Effector memory CD8-positive, alpha-beta T cell (primary cell): ENCODE measurements at places on chromosomes 1 and 21.

DNA sequence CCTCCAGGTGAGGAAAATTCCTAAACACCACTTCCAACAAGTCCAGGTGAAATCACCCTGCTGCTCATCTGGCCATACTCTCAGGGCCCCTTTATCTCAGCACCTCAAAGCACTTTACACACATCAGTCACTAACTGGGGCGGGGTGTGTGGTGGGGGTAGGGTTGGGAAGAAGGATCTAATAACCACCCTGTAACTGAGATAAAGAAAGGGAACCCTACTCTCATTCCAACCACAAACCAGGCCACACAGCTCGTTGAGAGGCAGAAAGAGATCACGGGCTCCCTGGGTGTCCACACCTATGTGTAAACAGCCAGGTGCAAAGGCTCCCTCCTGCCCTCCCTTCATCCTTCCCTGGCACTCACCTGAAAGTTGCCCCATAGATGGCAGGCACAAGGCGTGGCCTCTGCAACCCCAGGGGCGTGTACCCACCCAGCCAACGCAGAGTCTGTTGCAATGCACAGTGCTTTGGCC lies 20.4 kb downstream of the GPR161 start:
- no peak for DNase-seq

DNA sequence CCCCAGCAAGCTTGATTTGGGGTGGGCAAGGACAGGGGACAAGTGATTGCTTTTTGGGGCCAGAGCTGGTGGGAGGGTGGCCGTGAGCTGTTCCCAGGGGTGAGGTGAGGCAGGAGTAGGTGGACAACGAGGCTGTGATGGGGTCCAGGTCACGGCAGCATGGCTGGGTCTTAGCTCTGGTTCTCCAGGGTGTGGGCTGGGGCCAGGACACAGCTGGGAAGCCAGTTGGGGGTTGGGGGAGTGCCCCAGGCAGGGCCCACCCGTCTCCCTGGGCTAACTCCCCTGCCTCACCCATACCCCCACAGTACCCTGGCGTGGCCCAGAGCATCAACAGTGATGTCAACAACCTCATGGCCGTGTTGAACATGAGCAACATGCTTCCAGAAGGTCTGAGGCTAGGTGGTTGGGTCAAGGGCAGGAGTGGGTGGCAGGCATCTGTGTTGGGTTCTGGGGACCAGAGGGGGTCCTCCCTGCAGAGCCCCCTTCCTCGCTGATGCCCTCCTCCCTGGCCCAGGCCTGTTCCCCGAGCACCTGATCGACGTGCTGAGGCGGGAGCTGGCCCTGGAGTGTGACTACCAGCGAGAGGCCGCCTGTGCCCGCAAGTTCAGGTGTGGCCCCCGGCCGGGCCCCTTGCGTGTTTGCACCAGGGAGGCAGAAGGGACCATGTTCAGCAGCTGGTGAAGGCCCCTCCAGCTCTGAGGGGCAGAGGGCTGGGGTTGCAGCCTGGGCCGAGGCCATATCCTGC lies 43.3 kb downstream of the COQ8A start:
- DNase-seq: no peak

DNA sequence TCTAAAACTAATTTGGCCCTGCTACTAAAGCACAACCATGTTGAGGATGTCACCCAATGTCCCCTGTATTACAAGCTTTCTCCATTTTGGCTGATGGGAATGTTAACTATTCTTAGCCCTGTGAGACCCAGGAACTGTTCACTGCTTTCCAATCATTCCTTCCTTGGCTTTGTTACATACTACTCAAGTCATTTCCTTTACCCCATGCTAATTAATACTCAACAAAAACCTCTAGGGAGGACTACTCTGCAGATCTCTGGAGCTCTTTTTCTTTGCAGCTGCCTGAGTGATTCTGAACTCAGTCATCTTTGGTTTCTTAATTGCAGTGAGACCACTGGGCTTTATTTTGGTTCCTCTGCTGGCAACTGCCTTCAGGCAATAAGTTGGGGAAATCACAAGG lies 23.3 kb upstream of the RPE65 start:
- DNase-seq: no peak

GRCh38 chr1:54329312-54330003 lies 76.7 kb downstream of the SSBP3 start:
- no peak for DNase-seq

- DNase-seq: no peak
Observed at GRCh38 chr1:238399558-238399957, 508.8 kb upstream of the ZP4 start.

DNA sequence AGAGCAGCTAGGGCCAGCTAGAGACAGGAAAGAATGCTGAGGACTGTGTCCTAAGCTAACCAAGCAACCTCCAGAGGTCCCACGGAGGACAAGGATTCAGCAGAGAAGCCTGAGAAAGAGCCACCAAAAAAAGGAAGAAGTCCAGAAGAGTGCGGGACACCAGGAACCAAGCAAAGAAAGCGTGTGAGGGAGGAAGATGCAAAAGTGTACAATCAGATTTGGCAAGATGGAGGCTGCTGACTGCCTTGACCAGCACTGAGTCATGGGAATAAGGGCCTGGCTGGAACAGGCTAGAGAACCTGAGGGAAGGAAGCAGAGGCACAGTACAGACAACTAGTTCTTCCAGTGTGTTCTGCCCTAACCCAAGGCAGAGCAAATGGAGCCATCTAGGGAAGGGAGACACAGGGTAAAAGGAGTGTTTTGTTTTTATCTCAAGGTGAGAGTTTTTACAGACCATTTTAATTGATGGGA lies 18.5 kb downstream of the TP53BP2 start:
- DNase-seq: no peak

GRCh38 chr1:224770336-224770693 lies 154.2 kb downstream of the CNIH3 start:
- no peak for DNase-seq

DNA sequence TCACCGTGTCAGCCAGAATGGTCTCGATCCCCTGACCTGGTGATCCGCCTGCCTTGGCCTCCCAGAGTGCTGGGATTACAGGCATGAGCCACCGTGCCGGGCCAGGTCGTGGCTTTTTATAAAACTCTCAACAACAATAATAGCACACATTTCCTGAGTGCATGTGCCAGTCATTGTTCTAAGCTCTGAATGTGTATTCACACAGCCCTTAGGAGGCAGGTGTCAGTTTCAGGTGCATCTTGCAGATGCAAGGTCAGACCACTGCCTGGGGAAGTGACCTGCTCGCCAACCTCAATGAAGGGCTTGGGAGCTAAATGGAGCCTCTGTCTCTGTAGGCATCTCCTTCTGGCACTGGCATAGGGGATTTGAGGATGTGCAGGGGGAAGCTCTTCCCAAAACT lies 1.6 kb upstream of the LEFTY2 start:
- DNase-seq: no peak

GRCh38 chr1:108201687-108202086 lies 1.5 kb upstream of the SLC25A24 start:
- DNase-seq: no peak

DNA sequence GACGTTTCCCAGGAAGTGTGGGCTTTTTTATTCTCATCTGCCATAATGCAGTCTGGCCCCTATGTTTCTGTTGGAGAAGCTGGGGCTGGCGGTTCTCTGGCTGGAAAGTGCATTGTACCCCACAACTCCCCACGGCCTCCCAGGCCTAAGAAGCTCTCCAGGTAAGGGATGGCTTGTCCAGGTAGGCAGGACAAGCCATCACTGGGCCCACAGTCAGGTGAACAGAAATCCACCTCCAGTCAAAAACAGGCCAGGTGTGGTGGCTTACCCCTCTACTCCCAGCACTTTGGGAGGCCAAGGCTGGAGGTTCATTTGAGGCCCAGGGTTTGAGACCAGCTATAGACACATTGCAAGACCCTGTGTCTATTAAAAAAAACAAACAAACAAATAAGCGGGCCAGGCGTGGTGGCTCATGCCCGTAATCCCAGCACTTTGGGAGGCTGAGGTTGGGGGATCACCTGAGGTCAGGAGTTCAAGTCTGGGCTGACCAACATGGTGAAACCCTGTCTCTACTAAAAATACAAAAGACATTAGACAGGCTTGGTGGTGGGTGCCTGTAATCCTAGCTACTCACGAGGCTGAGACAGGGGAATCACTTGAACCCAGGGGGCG lies 3.1 kb upstream of the WNT9A start:
- no peak for DNase-seq

GRCh38 chr1:78146205-78146771 lies 100.5 kb downstream of the GIPC2 start:
- DNase-seq: no peak

DNA sequence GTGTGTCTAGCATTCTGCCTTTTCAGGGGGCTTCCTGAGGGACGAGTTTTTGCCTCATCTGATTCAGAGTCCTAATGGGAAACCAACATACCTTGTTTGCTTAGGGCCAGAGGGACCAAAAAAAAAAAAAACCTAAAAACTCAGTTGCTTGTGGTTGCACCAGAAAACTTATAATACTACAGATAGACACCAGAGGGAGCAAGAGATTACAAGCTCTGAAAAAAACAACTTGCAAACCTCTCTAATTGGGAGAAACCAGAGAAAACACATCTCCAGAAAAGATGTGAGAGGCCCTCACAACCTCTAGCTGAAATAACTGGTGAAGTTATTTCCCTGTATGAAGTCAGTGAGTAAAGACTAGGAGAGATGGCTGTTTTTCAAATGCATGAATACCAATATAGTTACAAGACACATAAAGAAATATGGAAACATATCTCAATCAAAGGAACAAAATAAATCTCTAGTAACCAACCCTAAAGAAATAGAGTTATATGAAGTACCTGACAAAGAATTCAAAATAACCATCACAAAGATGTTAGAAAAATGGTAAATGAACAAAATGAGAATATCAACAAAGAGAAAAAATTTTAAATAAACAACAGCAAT lies 233.7 kb upstream of the NFIA start:
- no peak for DNase-seq

GRCh38 chr1:169186106-169186505 lies 79.6 kb downstream of the ATP1B1 start:
- no peak for DNase-seq

DNA sequence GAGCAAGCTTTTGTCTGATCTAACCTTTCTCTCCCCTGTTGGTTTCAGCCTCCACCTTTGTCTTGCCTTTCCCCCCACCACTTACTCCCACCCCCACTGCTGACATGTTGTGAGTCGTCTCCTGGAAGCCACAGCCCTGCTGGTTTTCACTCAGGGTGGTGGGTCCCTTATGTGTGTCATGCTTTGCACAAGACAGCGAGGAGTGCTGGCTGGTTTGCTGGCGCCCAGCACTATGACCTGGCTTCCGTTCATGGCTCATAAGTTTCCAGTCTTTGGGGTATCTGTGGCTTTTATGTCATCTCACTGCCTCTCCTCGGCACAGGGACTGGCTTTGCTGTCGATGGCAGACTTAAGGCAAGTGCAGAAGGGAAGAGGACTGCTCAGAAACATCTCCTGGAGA lies 177.7 kb downstream of the KIF26B start:
- no peak for DNase-seq

- no peak for DNase-seq
Observed at GRCh38 chr1:61450454-61450853, 274.5 kb downstream of the TM2D1 start.

DNA sequence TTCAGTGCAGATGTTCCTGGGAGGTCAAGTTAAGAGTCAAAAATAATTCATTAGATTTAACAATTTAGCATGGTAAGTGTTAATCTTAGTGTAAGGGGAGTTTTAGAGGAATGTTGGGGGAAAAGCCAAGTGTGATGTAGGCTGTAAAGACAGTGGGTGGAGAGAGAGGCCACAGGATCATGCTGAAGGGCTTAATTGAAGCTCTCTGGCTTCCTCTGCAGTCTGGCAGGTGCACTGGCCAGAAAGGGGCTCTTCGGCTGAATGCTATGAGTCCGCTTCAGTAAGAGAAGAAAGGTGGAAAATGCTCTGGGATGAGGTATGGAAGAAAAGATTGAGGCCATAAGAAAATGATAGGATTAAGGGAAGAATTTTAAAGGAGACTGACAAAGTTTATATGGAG lies 3.0 kb downstream of the BRDT start:
- no peak for DNase-seq

DNA sequence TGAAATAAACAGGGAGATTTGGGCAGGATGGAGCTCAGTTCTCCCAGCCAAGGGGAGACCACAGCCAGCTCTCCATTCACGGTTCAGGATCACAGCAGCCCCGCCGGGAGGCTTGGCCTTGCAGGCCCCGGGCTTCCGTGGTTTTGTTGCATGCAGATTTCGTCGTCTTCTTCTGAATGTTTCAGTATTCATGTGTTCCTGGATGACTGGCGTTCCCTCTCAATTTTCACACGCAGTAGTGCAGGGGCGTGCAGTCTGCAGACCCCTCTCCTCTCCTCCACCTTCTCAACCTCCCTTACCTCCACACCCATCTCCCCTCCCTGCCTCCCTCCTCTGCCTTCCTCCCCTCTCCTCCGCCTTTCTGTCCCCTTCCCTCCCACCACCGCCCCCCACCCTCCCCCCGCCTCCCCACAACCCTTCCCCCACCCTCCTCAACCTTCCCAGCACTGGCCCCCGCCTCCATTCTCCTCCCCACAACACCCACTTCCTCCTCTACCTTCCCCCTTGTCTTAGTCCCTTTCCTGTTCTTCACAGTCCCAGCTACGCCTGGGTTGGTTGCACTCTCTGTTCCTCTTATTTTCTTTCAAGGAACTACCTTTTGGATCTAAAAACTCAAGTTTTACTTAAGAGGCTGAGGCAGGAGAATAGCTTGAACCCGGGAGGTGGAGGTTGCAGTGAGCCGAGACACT lies 8.4 kb upstream of the SLC19A1 start:
- no peak for DNase-seq

- DNase-seq: no peak
Observed at GRCh38 chr1:204258213-204259115, 44.7 kb upstream of the GOLT1A start.

DNA sequence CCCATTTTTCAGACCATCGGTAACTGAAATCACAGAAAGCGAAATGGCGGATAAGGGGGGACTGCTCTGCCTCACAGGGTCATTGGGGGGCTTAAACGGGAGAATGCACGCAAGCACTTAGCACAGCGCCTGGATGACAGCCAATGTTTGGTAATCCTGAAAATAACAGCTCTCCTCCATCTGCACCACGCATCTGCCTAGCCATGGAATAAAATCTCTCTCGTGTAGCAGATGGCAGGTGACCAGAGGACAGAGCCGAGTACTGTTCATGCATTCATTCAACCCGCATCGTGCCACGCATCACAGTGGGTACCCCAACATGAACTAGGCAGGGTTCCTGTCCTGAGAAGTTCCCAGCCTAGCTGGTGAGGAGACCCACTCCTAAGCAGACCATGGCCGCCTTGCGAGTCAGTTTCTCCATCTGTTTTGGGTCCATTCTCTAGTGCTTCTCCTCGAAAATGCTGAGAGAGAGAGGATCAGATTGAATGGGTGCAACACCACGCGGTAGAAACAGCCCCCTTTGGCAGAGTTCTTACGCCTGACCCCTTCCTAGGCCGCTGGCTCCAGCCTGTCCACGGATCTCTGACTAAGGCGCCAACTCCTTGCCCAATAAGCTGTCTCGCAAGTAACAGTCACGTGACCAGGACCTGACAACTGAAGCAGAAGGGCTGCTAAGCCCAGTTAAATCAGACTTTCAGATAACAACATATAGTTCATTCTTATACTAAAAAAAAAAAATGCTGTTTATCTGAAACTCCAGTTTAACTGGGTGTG lies 7.3 kb downstream of the SLC1A7 start:
- DNase-seq: no peak

GRCh38 chr1:169704797-169705196 lies 6.6 kb downstream of the SELL start:
- no peak for DNase-seq
